ENCODE measurements at places on chromosomes 4 and X.

- no peak for DNase-seq
Observed at GRCh38 chrX:7252013-7252610, 104.2 kb upstream of the PUDP start.

- DNase-seq: no peak
Observed at GRCh38 chr4:111228396-111228795, 605.5 kb upstream of the PITX2 start.

DNA sequence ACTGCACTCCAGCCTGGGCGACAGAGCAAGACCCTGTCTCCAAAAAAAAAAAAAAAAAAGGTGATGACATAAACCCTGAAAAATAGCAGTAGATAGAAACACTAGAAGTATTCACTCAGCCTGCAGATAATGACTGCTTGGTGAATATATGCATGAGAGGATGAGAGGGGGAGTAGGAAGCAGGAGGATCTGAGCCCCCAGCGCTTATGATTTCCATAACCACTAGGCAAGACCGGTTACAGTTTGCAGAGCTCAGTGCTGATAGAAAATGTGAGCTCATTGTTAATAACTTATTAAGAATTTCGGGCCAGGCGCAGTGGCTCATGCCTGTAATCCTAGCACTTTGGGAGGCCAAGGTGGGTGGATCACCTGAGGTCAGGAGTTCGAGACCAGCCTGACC, 40.8 kb upstream of the SLC34A2 start:
- no peak for DNase-seq

GRCh38 chr4:55386073-55386472, 9.7 kb upstream of the TMEM165 start:
- DNase-seq: no peak

DNA sequence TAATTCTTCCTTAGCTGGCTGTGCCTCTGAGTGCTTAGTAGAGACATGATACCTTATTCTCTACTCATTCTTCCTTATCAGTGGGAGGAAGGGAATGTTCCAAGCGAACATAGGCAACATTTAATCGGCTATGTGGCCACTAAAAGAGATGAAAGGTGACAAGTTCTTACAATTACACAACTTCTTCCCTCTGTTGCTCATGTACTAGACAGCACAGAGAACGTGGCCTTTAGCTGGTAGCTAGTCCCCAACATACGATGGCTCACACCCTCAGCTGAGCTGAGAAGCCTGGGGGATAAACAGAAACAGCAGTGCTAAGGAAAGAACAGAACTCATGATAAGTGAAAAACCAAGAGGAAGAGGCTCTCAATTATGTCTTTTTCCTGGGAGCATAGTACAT, 52.2 kb downstream of the APOO start:
- DNase-seq: no peak

DNA sequence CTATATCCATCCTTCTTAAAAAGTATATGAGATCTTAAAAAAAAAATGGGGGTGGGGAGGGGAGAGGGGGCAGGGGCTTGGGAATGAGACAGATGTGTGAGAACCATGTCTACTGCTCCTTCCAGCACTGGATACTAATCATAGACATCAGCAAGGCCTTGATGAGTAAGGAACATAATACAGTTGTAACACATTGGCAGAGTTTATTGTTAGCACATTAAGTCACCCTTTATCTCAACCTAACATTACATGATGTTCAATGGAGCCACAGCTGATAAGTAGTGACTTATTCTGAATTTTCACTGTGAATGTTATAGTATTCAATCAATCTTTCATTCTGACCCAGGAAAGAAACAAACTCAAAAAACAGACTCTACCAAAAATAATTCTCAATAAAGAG, 47.3 kb upstream of the KCNE5 start:
- DNase-seq: no peak

DNA sequence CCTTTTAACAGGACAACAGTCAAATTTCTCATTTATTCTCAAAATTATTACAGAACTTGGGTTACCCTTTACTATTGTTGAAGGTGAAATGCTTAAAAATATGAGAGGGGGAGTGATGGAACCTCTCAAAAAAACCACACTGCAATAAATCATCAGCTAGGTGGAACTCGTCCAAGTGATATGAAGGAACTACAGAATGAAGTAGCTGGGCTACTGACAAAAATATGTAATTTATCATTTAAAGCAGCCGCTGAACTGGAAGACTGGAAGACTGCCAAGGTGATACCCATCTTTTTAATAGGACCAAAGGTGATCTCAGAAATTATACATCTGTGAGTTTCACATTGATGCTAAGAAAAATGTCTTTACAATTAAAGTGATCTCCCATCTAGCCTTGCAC, 597.7 kb upstream of the TENM3 start:
- no peak for DNase-seq

DNA sequence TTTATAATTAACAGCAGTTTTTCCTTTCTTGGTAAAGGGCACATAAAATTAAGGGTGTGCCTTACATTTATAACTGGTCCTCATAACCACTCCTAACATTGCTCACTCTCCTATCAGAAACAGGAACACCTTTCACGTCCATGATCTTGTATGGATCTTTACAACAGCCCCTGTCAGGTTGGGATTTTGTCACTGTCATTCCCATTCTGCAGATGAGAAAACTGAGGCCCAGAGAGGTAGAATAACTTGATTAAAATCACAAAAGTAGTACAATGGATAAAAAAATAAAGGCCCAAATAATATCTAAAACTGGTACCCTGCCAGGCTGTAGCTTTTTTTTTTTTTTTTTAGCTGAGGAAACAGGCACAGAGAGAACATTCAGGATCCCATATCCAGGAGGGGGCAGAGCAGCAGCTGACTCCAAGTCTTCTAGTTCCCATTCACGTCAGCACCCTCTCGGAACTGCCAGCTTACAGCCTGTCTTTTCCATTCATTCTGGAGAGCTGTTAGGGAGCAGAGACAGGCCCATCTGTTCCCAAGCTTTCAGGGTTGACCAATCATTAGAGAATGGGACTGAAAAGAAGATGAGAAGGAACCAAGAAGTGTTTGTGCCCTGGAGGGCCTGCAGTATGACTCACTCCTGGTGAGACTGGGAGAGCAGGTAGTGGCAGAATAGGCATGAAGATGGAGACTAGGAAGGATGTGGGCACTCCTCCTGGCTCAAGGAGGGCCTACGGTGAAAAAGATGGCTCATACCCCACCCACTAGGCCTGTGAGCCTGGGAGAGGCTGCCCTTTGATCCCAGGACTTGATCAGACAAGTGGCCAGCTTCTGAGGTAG, 7.3 kb downstream of the SUV39H1 start:
- no peak for DNase-seq

DNA sequence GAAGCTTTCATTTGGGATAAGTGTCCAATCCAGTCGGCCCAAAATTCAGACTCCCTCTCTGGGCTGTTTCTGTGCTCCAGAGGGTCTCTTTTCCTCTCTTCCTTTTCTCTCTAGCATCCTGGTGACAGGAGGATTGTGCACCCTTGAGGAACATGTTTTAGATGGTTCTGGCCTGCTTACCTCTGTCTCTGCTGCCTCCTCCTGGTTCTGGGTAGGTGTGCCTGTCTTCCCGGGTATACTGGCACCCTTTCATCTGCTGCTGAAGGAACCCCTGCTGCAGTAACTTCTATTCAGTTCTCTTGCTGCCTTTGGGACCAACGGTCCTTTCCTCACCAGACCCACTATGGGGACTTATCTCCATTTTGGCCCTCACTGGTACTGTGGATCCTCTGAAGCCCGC, 53.2 kb downstream of the HMGB2 start:
- no peak for DNase-seq

- no peak for DNase-seq
Observed at GRCh38 chr4:66482186-66482585, 811.9 kb upstream of the EPHA5 start.

GRCh38 chr4:45423896-45424295, 697.5 kb upstream of the GNPDA2 start:
- DNase-seq: no peak

DNA sequence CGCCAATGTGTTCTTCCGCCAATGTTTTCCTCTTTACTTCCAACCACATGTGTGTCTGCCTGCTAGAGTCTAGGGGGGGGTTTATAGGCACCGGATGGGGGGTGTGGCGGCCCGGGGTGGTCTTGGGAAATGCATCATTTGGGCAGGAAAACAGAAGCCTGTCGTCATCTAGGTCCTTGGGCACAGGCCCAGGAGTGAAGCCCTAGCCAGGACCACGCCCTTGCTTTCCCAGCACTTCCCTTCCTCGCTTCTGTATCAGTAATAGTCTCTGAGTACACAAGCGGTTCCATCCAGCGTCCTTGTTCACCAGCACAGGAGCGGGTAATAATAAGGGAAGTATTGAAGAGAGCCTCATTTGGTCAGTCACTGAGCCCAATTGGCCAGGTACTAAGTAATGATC, 74.5 kb downstream of the QDPR start:
- DNase-seq: no peak

GRCh38 chr4:183053681-183054080, 45.4 kb upstream of the WWC2 start:
- DNase-seq: no peak

DNA sequence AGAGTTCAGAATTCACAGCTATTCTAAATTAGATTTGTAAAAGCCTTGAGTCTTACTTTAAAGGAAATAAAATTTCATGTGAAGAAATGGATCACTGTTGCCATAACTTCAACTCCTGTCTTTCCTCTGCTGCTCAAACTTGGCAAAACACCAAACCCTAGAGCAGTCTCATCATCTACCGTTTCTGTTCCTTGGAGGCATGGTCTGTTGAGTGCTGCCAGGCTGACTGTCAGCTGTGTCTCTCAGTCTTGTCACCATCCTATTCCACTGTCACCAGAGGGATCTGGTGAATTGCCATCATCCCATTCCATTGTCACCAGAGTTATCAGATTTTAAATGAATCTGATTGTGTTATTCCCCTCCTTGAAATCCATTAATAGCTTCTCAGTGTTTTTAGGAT, 55.6 kb downstream of the STIM2 start:
- peak; percentile 13 for DNase-seq

- DNase-seq: no peak
Observed at GRCh38 chr4:147799986-147800555, 68.2 kb downstream of the ARHGAP10 start.
